GM12878 (cell line): ENCODE measurements at places on chromosomes 5 and 9. TPM values are rescaled to one million over a fixed set of nuclear protein-coding genes. Genes with fewer than 3 reads are reported as not detected.

The F2RL2 gene
- total RNA-seq = not detected in 2 replicates

The OTP gene
- total RNA-seq = 8.4 and 8.5 TPM in 2 replicates

- DNase-seq = no peak
These were observed 92.8 kb downstream of the MVB12B start for GRCh38 chr9:126419475-126419874.

DNA sequence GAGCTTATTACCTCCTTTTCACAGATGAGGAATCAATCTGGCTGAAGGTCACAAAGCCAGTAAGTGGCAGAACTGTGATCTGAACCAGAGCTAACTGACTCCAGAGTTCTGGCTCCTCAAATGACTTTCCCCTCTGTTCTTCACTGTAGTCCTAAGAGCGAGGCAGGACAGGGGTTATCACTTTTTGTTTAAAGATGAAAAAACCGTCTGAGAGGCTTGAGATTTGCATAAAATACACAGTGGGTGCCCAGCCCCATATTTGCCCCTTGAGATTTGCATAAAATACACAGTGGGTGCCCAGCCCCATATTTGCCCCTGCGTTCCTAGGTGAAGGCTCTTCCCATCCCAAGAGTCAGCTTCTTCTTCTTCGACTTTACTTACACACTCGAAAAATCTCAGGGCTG, 667 bp downstream of the FBXO10 start:
- no peak for DNase-seq

- DNase-seq = no peak
These were observed 116.1 kb upstream of the IL6ST start for GRCh38 chr5:56110646-56111403.
